ENCODE measurements at places on chromosomes 11 and 22.

DNA sequence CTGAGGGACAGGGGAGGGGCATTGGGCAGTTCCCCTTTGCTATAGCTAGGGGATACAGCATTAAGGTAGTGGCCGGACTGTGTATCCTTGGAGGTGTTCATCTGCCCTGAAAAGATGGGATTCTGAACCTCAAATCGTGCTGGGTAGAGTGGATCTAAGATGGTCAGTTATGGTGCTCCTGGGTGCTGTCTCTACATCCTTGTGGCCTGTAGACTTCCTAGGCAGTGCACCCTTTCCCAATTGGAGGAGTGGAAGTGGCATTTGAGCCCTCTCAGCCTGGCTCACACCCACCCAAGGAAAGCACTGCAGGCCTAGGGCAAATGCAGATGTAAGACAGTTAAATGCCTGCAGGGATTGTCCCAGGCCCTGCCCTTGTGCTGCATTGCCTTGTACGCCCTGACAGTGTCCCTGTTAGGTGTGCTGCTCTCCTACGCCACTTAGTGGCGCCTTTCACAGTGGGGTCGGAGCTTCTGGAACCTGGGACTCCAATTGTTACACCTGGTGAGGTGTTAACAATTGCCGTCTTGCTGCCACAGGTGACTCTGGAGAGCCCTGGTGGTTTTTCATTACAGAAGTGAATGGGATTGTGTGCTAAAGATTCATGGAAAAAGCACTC is 35.0 kb downstream of the PPFIBP2 start:
- H3K27me3 ChIP-seq = no peaks in the 10 kb centered on the region
- no peak overlapping the region for H3K27ac ChIP-seq
- no peak overlapping the region for H3K4me3 ChIP-seq

DNA sequence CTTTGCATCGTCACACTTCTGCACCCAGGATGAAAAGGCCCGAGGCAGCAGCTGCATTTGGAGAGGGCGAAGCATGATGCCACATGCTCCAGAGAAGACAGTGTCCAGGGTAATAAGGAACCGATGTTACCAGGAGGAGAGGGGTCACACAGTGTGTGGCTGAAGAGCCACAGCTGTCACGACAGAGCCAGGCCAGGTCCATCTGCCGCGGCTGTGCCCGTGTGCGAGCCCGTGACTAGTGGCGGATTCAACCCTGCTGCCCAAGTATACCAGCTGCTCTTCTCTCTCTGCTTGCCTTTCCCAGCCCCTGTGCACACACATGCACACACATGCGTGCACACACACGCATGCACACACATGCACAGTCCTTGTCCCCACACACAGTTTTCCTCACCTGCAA is 1432.5 kb downstream of the BRD1 start:
- no peaks in the 10 kb centered on the region for H3K27me3 ChIP-seq
- no peak for DNase-seq
- no peak overlapping the region for H3K27ac ChIP-seq
- no peaks in the 10 kb centered on the region for H3K4me1 ChIP-seq
- H3K36me3 ChIP-seq = no peaks in the 10 kb centered on the region

DNA sequence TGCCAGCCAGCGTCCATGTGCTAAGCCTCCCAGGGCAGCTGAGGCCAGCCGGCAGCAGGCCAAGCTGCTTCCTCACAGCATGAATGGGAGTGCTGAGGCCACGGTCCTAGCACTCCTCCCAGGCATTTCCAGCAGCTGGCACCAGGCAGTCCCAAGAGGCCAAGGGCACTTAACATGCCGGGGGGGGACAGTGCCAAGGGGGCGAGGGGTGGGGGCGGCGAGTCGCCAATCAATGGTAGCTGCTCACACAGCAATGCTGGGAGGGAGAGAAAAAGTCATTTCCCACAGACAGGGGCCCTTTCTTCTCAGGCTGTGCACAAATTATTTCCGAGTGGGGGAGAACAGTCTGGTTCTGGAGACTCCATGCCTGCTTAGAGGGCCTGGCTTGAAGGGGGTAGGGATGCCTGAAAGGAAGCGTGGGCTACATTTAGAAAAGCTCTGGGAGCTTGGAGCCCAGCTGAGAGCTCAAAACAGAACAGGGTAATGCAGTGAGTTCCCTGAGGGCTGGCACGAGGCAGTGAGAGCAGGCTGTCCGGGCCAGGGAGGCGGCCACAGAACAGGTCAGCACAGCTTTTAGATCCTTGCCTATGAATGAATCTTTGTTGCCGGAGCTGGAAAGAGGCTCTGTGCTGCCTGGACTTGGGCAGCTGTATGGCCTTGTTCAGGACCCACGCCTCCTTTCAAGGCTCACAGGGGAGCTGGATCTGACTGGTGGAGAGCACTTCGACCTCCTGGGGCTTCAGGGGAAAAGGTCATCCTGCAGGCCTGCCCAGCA is 14.4 kb upstream of the TBC1D10A start:
- H3K27me3 ChIP-seq = no peaks in the 10 kb centered on the region
- H3K4me1 ChIP-seq = no peaks in the 10 kb centered on the region
- DNase-seq = no peak
- peaks cover 99% of the 10 kb centered on the region for H3K36me3 ChIP-seq
- H3K27ac ChIP-seq = no peak overlapping the region
- H3K4me3 ChIP-seq = no peak overlapping the region

- DNase-seq = peak; percentile 97
- no peaks in the 10 kb centered on the region for H3K27me3 ChIP-seq
- H3K4me3 ChIP-seq = peak within 1 kb of the TSS; percentile 98
Measured at GRCh38 chr11:33161120-33162005, at the start of gene CSTF3. CSTF3 (minus strand) TSS chr11:33161480; CDS start chr11:33161325, 155 bp downstream.

DNA sequence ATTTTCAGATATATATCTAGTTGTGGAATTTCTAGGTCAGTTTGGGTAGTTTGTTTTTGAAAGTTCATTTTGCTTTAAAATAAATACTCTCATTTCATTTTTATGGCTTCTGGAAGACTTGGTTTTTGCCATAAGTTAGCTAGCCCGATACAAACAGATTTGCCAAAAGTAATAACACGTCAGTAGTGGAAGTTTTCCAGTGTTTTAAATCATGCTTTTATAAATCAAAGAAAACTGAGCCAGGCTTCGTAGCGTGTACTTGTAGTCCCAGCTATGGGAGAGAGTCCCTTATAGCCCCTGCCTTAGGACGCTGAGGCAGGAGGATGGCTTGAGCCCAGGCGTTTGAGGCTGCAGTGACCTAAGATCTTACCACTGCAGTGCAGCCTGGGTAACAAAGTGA is 21.7 kb upstream of the MICALL1 start:
- no peaks in the 10 kb centered on the region for H3K4me1 ChIP-seq
- H3K4me3 ChIP-seq = no peak overlapping the region
- no peaks in the 10 kb centered on the region for H3K27me3 ChIP-seq
- H3K27ac ChIP-seq = no peak overlapping the region
- peaks cover 13% of the 10 kb centered on the region for H3K36me3 ChIP-seq

GRCh38 chr11:6614446-6614845 is 2.4 kb upstream of the TAF10 start:
- H3K27me3 ChIP-seq = no peaks in the 10 kb centered on the region
- H3K27ac ChIP-seq = no peak overlapping the region
- peaks cover 15% of the 10 kb centered on the region for H3K4me1 ChIP-seq

DNA sequence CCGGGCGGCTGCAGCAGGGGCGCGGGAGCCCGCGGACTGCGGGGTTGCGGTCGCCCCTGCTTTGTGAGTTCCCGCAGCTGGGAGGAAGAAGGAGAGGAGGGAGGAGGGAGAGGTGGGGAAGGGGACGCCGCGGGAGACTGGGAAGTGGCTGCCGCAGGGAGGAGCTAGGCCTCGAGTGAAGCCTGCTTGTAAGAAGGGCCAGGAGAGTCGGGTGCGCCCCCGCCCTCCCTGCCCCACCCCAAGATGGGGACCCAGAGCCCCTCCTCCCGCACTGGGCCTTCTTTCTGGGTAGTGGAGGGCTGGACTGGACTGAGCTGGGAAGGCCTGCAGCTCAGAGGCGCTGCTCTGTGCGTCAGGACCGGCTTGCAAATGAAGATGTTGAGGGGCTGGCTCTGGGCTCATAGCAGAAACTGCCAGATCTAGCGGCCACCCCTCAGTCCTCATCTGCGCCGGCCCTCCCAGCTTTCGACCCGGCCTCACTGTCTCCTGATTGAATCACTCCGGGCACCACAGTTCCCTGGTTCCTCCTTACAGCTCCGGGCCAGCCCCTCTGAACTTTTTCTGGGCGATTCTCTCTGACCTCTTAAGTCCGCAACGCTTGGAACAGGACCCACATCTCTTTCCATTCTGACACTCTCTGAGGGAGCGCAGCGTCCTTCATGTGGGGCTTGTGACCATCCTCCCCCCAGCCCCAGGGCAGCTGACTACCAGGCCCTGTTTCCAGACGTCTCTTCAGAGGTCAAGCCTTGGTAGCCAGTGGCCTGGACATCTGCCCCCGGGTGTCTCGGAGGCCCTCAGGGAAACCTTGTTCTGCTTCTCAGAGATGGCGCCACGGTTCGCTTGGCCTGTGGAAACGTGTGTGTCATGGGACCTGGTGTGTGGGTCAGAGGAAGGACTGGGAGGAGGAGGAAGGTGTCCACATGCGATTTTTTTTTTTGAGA is 21.9 kb downstream of the SERPINH1 start:
- H3K4me1 ChIP-seq = peaks cover 24% of the 10 kb centered on the region
- peak overlapping the region; percentile 67 for H3K4me3 ChIP-seq
- DNase-seq = peak; percentile 64
- H3K27me3 ChIP-seq = no peaks in the 10 kb centered on the region
- H3K27ac ChIP-seq = peak overlapping the region; percentile 61

DNA sequence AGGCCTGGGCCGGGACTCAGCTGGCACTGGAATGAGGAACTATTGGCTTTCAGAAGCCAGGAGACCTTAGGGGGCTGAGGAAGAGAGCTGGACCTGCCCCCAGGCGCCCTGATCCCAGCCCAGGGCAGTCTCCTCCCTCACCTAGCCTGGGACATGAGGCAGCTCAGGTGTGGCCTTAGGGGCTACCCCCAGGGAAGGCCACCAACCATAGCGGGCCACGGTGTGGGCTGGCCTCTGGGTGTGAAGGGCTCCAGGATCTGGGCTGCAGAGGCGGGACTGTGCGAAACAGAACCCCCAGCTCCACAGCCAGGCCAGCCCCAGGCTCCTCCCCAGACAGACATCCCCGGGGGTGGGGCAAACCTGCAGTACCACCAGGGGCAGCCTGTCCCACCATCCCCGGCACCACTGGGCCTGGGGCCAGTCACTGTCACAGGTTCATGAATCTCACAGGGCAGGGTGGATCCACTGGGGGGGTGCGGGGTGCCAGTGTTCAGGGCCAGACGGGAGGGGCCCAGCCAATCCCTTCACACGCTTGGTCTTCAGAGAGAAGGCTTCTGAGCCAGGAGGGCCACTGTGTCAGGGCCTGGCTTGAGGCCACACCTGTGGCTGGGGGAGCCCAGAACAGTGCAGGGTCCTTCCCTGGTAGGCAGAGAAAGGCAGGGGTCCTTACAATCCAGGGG is 3.5 kb downstream of the PLXNB2 start:
- H3K27ac ChIP-seq = peak overlapping the region; percentile 49
- peak overlapping the region; percentile 44 for H3K4me3 ChIP-seq
- H3K4me1 ChIP-seq = peaks cover 88% of the 10 kb centered on the region
- H3K27me3 ChIP-seq = no peaks in the 10 kb centered on the region
- no peak for DNase-seq
- H3K36me3 ChIP-seq = peaks cover 6% of the 10 kb centered on the region

DNA sequence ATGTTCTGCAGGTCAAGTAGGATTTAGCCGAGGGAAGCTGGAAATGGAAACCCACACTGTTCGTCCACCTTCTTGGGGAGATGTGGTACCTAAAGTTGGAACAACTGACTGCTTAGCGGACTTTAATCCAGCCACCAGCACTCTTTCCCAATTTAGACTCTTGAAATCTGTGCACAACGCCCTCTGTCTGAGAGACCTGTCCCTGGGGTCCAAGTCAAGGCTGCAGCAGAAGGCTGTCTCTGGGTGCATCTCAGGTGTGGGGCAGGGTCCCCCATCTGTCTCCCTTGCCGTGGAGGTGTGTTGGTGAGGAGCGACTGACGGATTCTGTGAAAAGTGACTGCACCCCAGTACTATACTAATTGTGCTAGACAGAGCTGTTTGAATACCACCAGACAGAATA is 168.2 kb upstream of the CADM1 start:
- no peaks in the 10 kb centered on the region for H3K36me3 ChIP-seq
- no peak overlapping the region for H3K4me3 ChIP-seq
- H3K27me3 ChIP-seq = no peaks in the 10 kb centered on the region
- no peak for DNase-seq

GRCh38 chr11:5684646-5685362 is at the start of gene TRIM5:
TRIM5 (minus strand) TSS chr11:5685074; CDS start chr11:5680177, 4,897 bp downstream.
- H3K4me1 ChIP-seq = peaks cover 24% of the 10 kb centered on the region
- peaks cover 2% of the 10 kb centered on the region for H3K36me3 ChIP-seq
- peak within 1 kb of the TSS; percentile 99 for H3K27ac ChIP-seq
- H3K27me3 ChIP-seq = no peaks in the 10 kb centered on the region
- peak within 1 kb of the TSS; percentile 98 for H3K4me3 ChIP-seq

- H3K27me3 ChIP-seq = no peaks in the 10 kb centered on the region
- no peak for DNase-seq
- no peaks in the 10 kb centered on the region for H3K36me3 ChIP-seq
- no peak overlapping the region for H3K27ac ChIP-seq
- no peak overlapping the region for H3K4me3 ChIP-seq
Measured at GRCh38 chr11:2477254-2477653, 32.4 kb downstream of the KCNQ1 start.

DNA sequence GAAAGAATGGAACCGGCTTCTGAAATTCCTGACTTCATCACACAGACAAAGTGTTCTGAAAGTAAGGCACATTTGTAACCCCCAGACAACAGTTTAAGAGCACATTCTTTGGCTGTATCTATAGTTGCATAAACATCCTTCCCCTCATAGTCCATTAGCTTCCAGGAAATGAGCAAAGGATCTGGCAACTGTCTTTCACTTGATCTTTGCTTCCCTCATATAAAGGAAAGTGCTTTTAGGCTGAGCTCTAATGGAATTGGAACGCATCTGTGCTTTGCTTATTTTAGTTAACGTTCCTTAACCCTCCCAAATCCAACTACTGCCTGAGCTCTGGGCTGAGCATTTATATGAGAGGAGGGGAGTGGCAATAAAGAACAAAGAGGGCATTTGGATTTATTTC is 76.9 kb upstream of the API5 start:
- H3K27me3 ChIP-seq = no peaks in the 10 kb centered on the region
- no peak overlapping the region for H3K4me3 ChIP-seq
- no peaks in the 10 kb centered on the region for H3K36me3 ChIP-seq
- no peak overlapping the region for H3K27ac ChIP-seq
- no peak for DNase-seq
- H3K4me1 ChIP-seq = no peaks in the 10 kb centered on the region

- H3K27me3 ChIP-seq = peaks cover under 1% of the 10 kb centered on the region
- no peak overlapping the region for H3K4me3 ChIP-seq
- no peak for DNase-seq
- no peak overlapping the region for H3K27ac ChIP-seq
- H3K4me1 ChIP-seq = peaks cover 8% of the 10 kb centered on the region
Measured at GRCh38 chr11:131666006-131666405, 295.6 kb downstream of the NTM start.

GRCh38 chr11:57709802-57710367 is 2.1 kb downstream of the MED19 start:
- peaks cover 18% of the 10 kb centered on the region for H3K4me1 ChIP-seq
- no peak overlapping the region for H3K27ac ChIP-seq
- H3K36me3 ChIP-seq = peaks cover 3% of the 10 kb centered on the region
- no peak for DNase-seq
- no peaks in the 10 kb centered on the region for H3K27me3 ChIP-seq
